HFFc6 (cell line): ENCODE measurements at places on chromosomes 4 and X. TPM values are rescaled to one million over a fixed set of nuclear protein-coding genes. Genes with fewer than 3 reads are reported as not detected.

DNA sequence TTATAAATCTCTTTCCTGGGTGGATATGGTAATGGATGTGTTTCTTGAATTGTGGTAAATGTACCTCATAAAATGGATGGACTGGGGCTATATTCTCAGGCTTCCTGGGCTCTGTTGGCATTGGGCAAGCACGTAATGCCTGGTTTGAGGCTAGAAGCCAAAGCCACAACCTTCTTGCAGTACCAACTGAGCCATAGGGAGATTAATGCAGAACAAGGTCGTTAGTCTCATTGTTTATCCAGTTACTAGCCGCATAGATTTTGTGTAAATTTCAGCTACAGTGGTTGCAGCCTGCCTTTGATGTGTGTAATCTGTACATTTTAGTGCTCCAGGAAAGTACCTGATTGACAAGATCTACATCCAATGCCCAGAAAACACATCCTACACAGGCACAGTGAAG lies 7.2 kb upstream of the LEF1 start:
- no peak for DNase-seq
- peaks cover 16% of the 10 kb centered on the region for H3K27me3 ChIP-seq
- no peak overlapping the region for H3K4me3 ChIP-seq
- no peaks in the 10 kb centered on the region for H3K36me3 ChIP-seq

DNA sequence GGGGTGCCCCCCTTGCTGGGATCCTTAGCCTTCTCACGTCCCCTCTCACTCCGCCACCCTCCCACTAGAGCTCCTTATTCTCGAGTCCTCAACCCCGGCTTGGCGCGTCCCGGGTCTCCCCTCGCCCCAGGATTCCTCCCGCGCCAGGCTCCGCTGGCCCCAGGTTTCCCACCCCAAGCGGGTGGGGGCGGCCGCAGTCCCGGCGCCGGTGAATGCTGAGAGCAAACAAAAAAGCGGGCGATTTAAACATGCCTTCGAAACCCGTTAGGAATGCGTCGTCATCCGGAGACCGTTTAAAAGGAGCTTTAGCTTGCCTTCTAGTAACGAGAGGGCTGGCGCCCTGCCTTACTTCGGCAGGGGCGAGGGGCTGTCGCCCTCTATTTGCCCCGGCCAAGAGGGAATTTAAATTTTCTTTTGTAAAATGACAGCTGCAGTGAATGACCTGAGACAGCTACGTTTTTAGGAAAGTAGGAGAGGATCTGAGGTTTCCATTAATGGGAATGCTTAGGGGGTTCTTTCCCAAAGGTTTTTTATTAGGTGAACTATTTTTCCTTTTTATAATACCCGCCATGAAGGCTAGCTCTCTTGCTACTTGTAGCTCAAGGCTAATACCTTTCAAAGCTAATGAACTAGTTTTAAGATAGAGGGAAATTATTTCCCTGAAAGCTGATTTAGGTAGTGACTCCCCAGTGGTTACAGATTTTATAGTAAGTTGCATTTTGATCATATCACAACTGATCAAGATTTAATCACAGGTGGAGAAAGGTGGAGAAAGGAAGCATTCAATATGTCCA lies 3.1 kb downstream of the JADE1 start:
- DNase-seq = peak; percentile 66
- peaks cover 2% of the 10 kb centered on the region for H3K27me3 ChIP-seq
- H3K4me1 ChIP-seq = peaks cover 47% of the 10 kb centered on the region
- H3K36me3 ChIP-seq = no peaks in the 10 kb centered on the region
- peak overlapping the region; percentile 90 for H3K27ac ChIP-seq

- H3K36me3 ChIP-seq = no peaks in the 10 kb centered on the region
- DNase-seq = no peak
- H3K4me1 ChIP-seq = peaks cover 36% of the 10 kb centered on the region
- peaks cover 4% of the 10 kb centered on the region for H3K27me3 ChIP-seq
- peak overlapping the region; percentile 85 for H3K27ac ChIP-seq
Observed at GRCh38 chrX:41922431-41923151, 763 bp downstream of the CASK start.

- H3K4me1 ChIP-seq = peaks cover 48% of the 10 kb centered on the region
- H3K27me3 ChIP-seq = no peaks in the 10 kb centered on the region
- H3K36me3 ChIP-seq = peaks cover 41% of the 10 kb centered on the region
- DNase-seq = no peak
- H3K4me3 ChIP-seq = no peak overlapping the region
Observed at GRCh38 chr4:71466775-71467174, 128.0 kb downstream of the SLC4A4 start.

- peaks cover 1% of the 10 kb centered on the region; the same call in 1 of the 2 replicates for H3K27me3 ChIP-seq
- no peak for DNase-seq
- no peaks in the 10 kb centered on the region; the same call in 1 of the 2 replicates for H3K36me3 ChIP-seq
Observed at GRCh38 chrX:131792356-131792749, 230.7 kb upstream of the STK26 start.

DNA sequence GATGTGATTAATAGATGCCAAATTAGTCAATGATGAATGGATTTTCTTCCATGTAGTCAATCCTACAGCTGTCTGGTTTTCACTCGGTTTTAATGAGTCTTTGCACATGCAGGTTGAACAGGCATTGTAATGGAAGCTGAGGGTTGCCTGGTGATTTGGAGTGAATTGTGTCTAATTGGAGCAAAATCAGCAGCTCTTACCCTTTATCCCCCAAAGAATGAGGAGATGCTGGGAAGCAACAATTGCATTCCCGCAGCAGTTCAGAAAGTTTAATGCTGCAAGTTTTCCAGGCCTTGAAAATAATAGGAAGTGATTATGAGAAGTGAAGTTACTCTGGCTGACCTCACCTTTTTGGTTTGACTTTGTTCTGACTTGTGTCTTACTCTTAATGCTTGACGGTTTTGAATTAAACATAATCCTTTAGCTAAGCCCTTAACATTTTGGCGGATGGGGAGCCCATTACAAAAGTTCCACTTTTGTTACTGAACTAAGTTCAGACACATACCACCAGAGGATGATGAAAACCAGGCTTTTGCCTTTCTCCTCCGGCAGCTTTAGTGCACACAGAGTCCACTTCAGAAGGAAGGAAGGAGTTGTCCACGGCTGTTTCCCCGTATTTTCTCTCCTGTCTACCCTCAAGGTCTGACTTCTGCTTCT lies 78.8 kb upstream of the TBC1D9 start:
- no peaks in the 10 kb centered on the region for H3K36me3 ChIP-seq
- DNase-seq = no peak
- no peak overlapping the region for H3K27ac ChIP-seq
- peaks cover 12% of the 10 kb centered on the region for H3K27me3 ChIP-seq
- H3K4me3 ChIP-seq = no peak overlapping the region
- no peaks in the 10 kb centered on the region for H3K4me1 ChIP-seq

DNA sequence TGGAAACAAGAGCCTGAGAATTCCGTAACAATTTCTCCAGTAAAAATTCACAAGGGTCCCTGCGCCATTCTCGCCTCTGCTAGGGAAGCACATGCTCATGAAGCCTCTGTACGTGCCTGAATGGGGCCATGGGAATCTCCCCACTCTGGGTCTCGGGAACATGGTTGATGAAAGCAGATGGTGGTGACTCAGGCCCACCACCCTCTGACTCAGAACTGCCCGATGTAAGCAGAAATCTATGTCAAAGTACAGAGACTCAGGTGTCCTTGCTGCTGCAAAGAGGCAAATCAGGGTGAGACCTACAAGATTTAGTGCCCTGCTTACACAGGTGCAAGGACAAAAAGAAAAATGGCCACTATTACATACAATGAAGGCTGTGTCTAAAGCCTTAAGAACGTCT lies 65.0 kb downstream of the SCD5 start:
- H3K27ac ChIP-seq = no peak overlapping the region
- peaks cover 2% of the 10 kb centered on the region; the same call in 1 of the 2 replicates for H3K27me3 ChIP-seq
- peaks cover 20% of the 10 kb centered on the region for H3K4me1 ChIP-seq
- peaks cover 4% of the 10 kb centered on the region; the same call in 1 of the 2 replicates for H3K36me3 ChIP-seq
- no peak for DNase-seq
- no peak overlapping the region for H3K4me3 ChIP-seq

DNA sequence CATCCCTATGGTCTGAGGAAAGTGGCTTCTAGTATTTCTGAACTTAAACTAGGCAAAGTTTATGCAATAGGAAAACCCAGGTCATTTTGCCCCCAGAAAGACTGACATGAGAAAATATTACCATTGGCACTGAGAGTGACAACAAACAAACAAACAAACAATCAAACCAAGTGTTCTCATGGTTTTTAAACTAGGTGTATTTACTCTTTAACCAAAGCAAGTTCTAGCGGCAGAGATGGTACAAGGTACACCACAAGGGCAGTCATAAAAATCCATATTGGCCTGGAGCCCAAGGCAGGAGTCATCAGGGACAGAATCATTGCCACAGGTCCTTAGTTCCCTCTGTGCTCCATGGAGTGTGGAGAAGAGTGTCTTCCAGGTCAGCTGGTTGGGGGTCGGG lies 26.0 kb upstream of the ENPEP start:
- H3K36me3 ChIP-seq = no peaks in the 10 kb centered on the region
- peaks cover 11% of the 10 kb centered on the region for H3K27me3 ChIP-seq
- no peak overlapping the region for H3K27ac ChIP-seq

GRCh38 chrX:30618160-30618765 lies 35.0 kb upstream of the GK start:
- H3K27me3 ChIP-seq = peaks cover 1% of the 10 kb centered on the region; the same call in 1 of the 2 replicates
- H3K27ac ChIP-seq = no peak overlapping the region
- H3K4me3 ChIP-seq = no peak overlapping the region

- no peak overlapping the region for H3K4me3 ChIP-seq
- no peak overlapping the region for H3K27ac ChIP-seq
- no peaks in the 10 kb centered on the region for H3K27me3 ChIP-seq
- no peaks in the 10 kb centered on the region for H3K36me3 ChIP-seq
Observed at GRCh38 chr4:93710847-93711430, 117.6 kb upstream of the ATOH1 start.

- 0 out of 2 replicates have a peak, but pooled peaks cover 5% of the 10 kb centered on the region for H3K36me3 ChIP-seq
- H3K4me3 ChIP-seq = no peak overlapping the region
- no peak overlapping the region for H3K27ac ChIP-seq
Observed at GRCh38 chr4:61003301-61003700, 196.8 kb upstream of the ADGRL3 start.

- H3K4me1 ChIP-seq = no peaks in the 10 kb centered on the region
- no peaks in the 10 kb centered on the region; the same call in 1 of the 2 replicates for H3K27me3 ChIP-seq
- H3K36me3 ChIP-seq = no peaks in the 10 kb centered on the region
- no peak for DNase-seq
- no peak overlapping the region for H3K27ac ChIP-seq
Observed at GRCh38 chr4:113375964-113376666, 326.7 kb downstream of the ANK2 start.

DNA sequence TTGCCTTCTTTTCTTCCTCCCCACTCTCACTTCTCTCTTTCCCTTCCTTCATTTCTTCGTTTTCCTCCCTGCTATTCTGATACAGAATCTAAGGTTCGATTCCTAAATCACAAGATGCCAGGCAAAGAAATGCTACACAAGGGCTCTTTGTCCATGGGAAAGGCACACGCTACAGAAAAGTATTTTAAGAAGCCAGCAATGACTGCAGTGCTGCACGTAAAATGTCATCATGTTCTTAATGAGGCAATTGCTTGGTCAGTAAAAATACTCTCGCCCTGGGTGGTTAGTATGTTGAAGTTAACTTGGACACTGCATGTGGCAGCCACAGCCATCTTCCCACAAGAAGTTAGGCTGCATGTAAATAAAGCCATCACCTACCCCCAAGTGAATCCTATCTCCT lies 178.4 kb downstream of the DHX15 start:
- no peak overlapping the region for H3K4me3 ChIP-seq
- H3K27ac ChIP-seq = no peak overlapping the region
- DNase-seq = no peak
- H3K27me3 ChIP-seq = no peaks in the 10 kb centered on the region; the same call in none of the 2 replicates
- no peaks in the 10 kb centered on the region for H3K4me1 ChIP-seq

DNA sequence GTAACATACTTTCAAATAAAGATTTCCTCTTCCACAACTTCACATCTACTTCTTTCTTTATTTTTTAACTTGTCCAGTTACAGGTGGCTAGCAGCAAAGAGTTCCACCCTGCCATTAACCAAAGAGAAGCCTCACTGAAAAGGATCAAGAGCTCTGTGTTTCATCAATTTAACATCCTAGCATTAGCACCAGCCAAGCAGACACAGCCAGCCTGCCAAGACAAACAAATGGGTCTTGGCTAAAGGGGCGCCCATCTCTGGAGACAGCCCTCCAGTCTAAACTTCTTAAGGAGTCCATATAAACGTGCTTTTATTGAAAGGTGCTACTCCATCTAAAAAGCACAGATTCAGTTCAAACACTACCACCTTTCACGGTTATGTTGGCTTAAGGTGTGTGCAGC lies 105.3 kb downstream of the ADAMTS3 start:
- H3K27ac ChIP-seq = no peak overlapping the region
- H3K4me3 ChIP-seq = no peak overlapping the region
- H3K4me1 ChIP-seq = no peaks in the 10 kb centered on the region
- H3K27me3 ChIP-seq = peaks cover 2% of the 10 kb centered on the region; the same call in 1 of the 2 replicates
- DNase-seq = no peak
- no peaks in the 10 kb centered on the region for H3K36me3 ChIP-seq

DNA sequence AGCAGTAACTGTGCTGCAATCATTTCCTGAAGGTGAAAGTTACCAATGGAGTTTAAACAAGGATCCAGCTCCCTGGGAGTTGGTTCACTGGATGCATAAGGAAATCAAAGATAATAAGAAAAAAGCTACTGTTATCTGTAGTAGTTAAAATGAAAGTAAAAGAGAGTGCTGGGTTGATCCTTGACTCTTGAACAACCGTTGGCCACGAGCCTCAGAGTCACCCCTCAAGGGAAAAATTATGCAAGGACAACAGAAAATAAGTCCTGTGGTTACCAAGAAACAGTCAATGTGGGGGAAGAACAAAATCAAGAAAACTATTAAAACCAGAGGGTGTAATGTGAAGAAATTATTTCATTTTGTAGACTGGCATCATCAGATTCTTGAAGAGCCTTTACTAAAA lies 49.7 kb upstream of the DDIT4L start:
- 0 out of 2 replicates have a peak, but pooled peaks cover 7% of the 10 kb centered on the region for H3K4me1 ChIP-seq
- peak overlapping the region; percentile 40 for H3K4me3 ChIP-seq
- no peak for DNase-seq
- no peaks in the 10 kb centered on the region for H3K36me3 ChIP-seq

The MECP2 gene
- total RNA-seq = 30.4 to 36.7 TPM (median 31.5 TPM) in 3 replicates

The F9 gene
- not detected in 3 replicates for total RNA-seq

The SLC6A14 gene
- total RNA-seq = not detected in 3 replicates

The TBC1D19 gene
- total RNA-seq = 8.5 and 12.8 TPM in 2 replicates

The DCHS2 gene
- total RNA-seq = not detected in 2 replicates

The MSMO1 gene
- total RNA-seq = 26.8 to 30.5 TPM (median 30.0 TPM) in 3 replicates

The DKC1 gene
- total RNA-seq = 42.1 to 55.8 TPM (median 52.6 TPM) in 3 replicates

The GABRB1 gene
- not detected in 2 replicates for total RNA-seq

The GPC4 gene
- total RNA-seq = not detected in 3 replicates

The TEX13C gene
- total RNA-seq = not detected in 3 replicates

The GAGE12E gene
- total RNA-seq = not detected in 3 replicates
